RCC 7860 (cell line): ENCODE measurements at places on chromosomes 6 and 20.
A peak's percentile ranks its signal among the peaks of the same experiment; 100 is the strongest.

- no peak for DNase-seq
These were observed 785 bp upstream of the THBD start for GRCh38 chr20:23050076-23050838.

- peak; percentile 79 for DNase-seq
These were observed 33.7 kb downstream of the SRSF3 start for GRCh38 chr6:36627801-36628246.

DNA sequence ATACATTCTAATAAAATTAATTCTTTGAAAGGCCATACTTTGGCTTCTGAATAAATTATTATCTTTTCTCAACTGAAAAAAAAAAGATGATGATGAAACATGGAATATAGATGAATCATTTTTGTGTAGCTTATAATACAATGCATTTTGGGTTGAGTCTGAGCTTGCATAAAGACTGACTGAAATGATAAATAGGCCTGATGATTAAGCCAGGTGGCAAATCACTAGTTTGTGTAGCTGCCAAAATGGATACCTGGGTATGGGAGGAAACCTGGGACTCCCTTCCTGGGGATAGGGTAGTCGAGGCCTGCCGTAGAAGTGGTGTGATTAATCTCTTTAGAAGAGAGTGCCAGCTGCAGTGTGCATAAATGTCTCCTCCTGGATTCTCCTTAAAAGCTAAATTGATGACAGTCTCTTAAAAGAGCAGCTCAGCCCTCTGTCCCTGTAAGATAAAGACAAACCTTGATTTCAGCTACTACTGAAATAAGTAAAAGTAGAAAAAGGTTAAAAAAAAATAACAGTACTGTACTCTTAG is 275.1 kb downstream of the GRIK2 start:
- DNase-seq: no peak

- DNase-seq: no peak
These were observed 17.9 kb downstream of the BPHL start for GRCh38 chr6:3136292-3137011.

DNA sequence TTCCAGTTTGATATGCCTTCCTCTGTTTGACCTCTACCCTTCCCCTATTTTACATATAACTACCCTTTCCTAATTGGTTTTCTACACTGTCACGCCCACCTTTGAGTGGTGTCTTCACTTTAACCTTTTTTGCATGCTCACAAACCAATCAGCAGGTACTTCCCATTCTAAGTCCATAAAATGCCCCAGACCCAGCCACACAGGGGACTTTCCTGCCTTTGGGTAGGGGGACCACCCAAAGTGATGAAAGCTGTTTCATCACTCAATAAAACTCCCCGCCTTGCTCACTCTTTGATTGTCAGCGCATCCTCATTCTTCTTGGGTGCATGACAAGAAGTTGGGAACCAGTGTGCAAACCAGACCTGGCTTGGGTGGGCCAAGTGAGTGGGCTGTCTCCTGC is 20.5 kb upstream of the SNRPC start:
- no peak for DNase-seq

DNA sequence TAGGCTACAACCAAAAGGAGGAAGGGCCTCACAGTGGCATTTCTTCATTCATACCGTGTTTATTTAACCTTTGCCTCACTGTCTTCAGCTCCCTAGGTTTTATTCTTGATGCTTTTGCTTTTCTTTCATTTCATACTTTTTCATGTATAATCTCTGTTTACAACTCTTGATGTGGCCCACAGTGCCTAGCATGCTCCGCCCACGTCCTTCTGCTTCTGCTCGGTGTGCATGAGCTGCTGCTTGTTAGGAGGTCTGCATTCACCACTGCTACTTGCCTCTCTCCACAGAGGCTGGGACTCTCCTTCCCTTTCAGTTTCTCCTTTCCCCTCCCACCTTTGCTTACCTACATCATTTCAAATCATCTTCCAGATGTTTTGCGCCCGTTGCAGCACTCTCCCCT is 147.6 kb downstream of the EYA4 start:
- no peak for DNase-seq

DNA sequence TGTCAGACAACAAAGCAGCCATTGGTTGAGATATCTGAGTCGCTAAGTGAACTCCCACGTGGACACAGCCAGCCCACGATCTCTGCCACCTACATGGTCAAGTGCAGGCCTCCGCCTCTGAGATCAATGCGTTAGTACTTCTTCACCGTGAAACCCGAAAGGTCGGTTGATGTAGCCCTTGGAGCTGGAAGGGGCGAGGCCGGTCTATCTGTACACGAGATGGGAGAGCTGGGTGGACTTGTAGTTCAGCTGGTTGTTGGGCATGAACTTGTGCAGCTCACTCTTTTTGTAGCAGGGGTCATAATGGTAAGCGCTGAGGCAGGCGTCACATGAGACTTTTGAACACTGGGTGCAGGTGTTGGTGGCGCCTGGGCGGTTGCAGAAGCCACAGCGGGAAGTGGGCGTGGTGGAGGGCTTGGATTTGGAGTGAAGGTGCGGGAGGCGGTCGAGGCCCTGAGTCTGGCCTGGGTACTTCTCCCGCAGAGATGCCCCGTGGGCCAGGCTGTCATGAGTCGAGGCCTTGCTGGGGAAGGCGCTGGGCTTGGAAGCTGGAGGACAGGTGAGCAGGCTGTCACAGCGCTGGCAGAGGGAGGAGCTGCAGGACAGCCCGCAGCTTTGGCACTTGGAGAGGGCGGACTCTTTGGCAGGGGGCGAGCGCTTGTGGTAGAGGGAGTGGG is 9.8 kb downstream of the SPATA2 start:
- no peak for DNase-seq

GRCh38 chr6:152049502-152049901 is 242.0 kb downstream of the ESR1 start:
- no peak for DNase-seq

DNA sequence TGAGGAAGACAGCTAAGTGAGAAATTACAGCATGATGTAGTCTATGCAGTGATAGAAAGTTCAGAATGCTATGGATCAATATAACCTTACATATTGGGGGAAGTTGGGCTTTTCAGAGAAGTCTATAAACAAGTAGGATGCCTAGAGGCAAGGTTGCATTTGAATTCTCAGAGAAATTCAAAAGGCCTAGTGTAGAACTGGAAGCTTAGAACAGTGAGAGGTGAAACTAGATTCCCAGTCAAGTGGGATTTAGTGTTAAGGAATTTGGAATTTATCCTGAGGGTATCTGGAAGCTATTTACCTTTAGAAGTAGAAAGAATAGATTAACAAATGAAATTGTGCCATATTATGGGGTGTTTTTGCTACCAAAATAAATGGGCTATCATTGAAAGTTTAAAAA is 4.3 kb downstream of the CENPW start:
- no peak for DNase-seq

DNA sequence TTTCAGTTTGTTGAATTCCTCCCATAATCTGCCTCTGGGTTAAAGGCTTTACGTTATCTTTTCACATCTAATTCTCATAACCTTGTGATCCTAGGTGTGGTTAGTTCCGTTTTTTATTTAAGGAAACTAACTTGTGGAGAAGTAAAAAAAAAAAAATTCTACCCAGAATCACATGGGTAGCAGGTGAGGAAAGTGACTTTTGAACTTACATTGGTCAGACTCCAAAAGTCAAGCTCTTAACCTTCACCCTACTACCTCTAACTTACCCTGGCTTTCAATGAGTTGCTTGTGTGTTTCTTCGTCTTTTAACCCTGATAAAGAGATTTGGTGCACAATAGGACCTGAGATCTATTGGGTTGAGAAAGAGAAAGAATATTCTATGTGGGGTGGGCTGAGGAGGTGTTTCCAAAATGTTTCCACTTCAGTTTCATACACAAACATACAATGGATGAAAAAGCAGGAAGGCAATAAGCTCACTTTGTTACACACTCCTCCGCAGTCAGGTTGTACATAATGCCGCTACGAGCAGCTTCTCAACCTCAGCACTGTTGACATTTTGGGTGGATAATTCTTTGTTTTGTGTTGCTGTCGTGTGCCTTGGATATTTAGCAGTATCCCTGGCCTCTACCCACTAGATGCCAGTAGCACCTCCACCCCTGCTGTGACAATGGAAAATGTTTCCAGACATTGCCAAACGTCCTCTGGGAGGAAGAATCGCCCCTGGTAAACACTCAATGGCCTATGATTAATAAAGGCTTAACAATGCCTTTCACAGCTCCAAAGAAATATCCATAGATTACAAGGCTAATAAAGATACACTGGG is 193.0 kb upstream of the ZNF217 start:
- no peak for DNase-seq

DNA sequence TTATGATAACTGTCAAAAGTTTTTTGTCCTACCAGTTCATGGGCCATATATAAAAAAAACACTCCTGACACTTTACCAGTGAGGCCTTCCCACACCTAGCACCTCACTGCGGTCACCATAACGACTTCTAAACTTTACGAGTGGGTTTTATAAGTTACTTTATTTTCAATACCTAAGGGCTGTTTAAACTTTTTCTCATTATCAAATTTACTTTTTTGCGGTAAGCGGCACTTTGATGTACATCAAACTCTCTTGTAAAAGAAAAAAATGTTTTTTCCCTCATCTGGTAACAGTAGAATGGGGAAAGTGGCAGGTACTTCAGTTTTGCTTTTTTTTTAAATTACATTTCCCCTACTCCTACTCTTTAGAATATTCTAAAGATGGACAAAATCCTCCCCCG is 36.2 kb downstream of the FYN start:
- no peak for DNase-seq
